Bronchial smooth muscle cell (primary cell): ENCODE measurements at places on chromosomes 6 and 20. TPM values are rescaled to one million over a fixed set of nuclear protein-coding genes. Genes with fewer than 3 reads are reported as not detected.

CST2 gene
- total RNA-seq = not detected in 2 replicates

KIZ gene
- total RNA-seq = 12.3 and 31.4 TPM in 2 replicates

TBXT gene
- not detected in 2 replicates for total RNA-seq

COL20A1 gene
- under 0.01 TPM in 1 of 2 replicates, not detected in the other for total RNA-seq

COL11A2 gene
- total RNA-seq = 0.16 and 0.17 TPM in 2 replicates

ZC2HC1B gene
- not detected in 2 replicates for total RNA-seq

UBE2C gene
- total RNA-seq = 1.9 and 3.9 TPM in 2 replicates

SAMD5 gene
- total RNA-seq = 0.26 and 2.0 TPM in 2 replicates

LRRN4 gene
- not detected in 2 replicates for total RNA-seq

ESR1 gene
- 0.63 and 0.77 TPM in 2 replicates for total RNA-seq

SLC16A10 gene
- total RNA-seq = not detected in 2 replicates

ZNF341 gene
- total RNA-seq = 0.94 and 0.95 TPM in 2 replicates

GOPC gene
- 22.1 and 38.0 TPM in 2 replicates for total RNA-seq

RNF5 gene
- 14.4 and 15.6 TPM in 2 replicates for total RNA-seq

RALY gene
- total RNA-seq = 66.4 and 82.6 TPM in 2 replicates

STK35 gene
- 11.5 and 18.5 TPM in 2 replicates for total RNA-seq

CST4 gene
- not detected in 2 replicates for total RNA-seq

SLC17A3 gene
- not detected in 2 replicates for total RNA-seq

MEI4 gene
- not detected in 2 replicates for total RNA-seq

EPPIN gene
- not detected in 2 replicates for total RNA-seq

PLAGL2 gene
- 1.1 TPM in 2 replicates for total RNA-seq

TAGAP gene
- total RNA-seq = not detected in 2 replicates

EEF1A2 gene
- total RNA-seq = 0.43 and 0.79 TPM in 2 replicates

VEGFA gene
- 41.8 and 164 TPM in 2 replicates for total RNA-seq

NUP43 gene
- 12.0 and 14.5 TPM in 2 replicates for total RNA-seq

CABLES2 gene
- 0.47 and 0.60 TPM in 2 replicates for total RNA-seq

KCNQ2 gene
- not detected in 2 replicates for total RNA-seq

FAM135A gene
- total RNA-seq = 4.9 and 6.6 TPM in 2 replicates

TBC1D32 gene
- 10.1 and 12.8 TPM in 2 replicates for total RNA-seq

MLN gene
- not detected in 2 replicates for total RNA-seq

ARG1 gene
- total RNA-seq = not detected in 2 replicates

CDSN gene
- not detected in 2 replicates for total RNA-seq

UNC5CL gene
- total RNA-seq = under 0.01 and 0.26 TPM in 2 replicates

MUC22 gene
- not detected in 2 replicates for total RNA-seq
